WTC11 (cell line): ENCODE measurements at places on chromosomes 1 and 21. TPM values are rescaled to one million over a fixed set of nuclear protein-coding genes. Genes with fewer than 3 reads are reported as not detected.

HFM1 gene
- total RNA-seq: 1.7 to 3.8 TPM (median 3.4 TPM) in 3 replicates

NOS1AP gene
- 10.0 to 14.7 TPM (median 10.2 TPM) in 3 replicates for total RNA-seq

LRRC39 gene
- 0.25 to 0.46 TPM (median 0.27 TPM) in 3 replicates for total RNA-seq

APOBEC4 gene
- not detected in 3 replicates for total RNA-seq

CORT gene
- 0.48 to 0.66 TPM (median 0.48 TPM) in 3 replicates for total RNA-seq

BSND gene
- total RNA-seq: 0.30 to 0.42 TPM (median 0.37 TPM) in 3 replicates

RPE65 gene
- total RNA-seq: not detected in 3 replicates

SLC44A3 gene
- total RNA-seq: 4.7 to 7.2 TPM (median 6.9 TPM) in 3 replicates

NTNG1 gene
- 0.98 to 2.3 TPM (median 1.2 TPM) in 3 replicates for total RNA-seq

CCDC185 gene
- total RNA-seq: not detected in 3 replicates

OR6K3 gene
- not detected in 3 replicates for total RNA-seq

ANKRD45 gene
- total RNA-seq: 1.1 to 2.2 TPM (median 1.3 TPM) in 3 replicates

CZIB gene
- total RNA-seq: 41.6 to 48.6 TPM (median 47.6 TPM) in 3 replicates

PDE4B gene
- total RNA-seq: 4.4 to 8.0 TPM (median 4.5 TPM) in 3 replicates

OR2T29 gene
- total RNA-seq: not detected in 3 replicates

IL19 gene
- not detected in 3 replicates for total RNA-seq

CALML6 gene
- 0.87 to 2.1 TPM (median 1.9 TPM) in 3 replicates for total RNA-seq

LUZP1 gene
- total RNA-seq: 42.0 to 43.4 TPM (median 42.7 TPM) in 3 replicates

ARPC5 gene
- total RNA-seq: 51.7 to 60.9 TPM (median 56.8 TPM) in 3 replicates

RXFP4 gene
- total RNA-seq: not detected in 3 replicates

DISP3 gene
- 5.9 to 6.1 TPM (median 6.0 TPM) in 3 replicates for total RNA-seq

SH2D1B gene
- total RNA-seq: not detected in 3 replicates

IGSF5 gene
- total RNA-seq: 3.3 to 3.6 TPM (median 3.5 TPM) in 3 replicates

CBS gene
- total RNA-seq: 582 to 844 TPM (median 591 TPM) in 3 replicates

EDARADD gene
- total RNA-seq: 4.5 to 5.0 TPM (median 4.6 TPM) in 3 replicates

KIAA0319L gene
- total RNA-seq: 66.3 to 71.7 TPM (median 70.0 TPM) in 3 replicates

ST6GALNAC5 gene
- total RNA-seq: 8.8 to 10.1 TPM (median 9.6 TPM) in 3 replicates

LCE1A gene
- total RNA-seq: not detected in 3 replicates

ILDR2 gene
- 0.89 to 1.8 TPM (median 1.6 TPM) in 3 replicates for total RNA-seq

KLHDC9 gene
- total RNA-seq: 5.8 to 8.7 TPM (median 8.7 TPM) in 3 replicates

FOXO6 gene
- 5.4 to 7.4 TPM (median 7.0 TPM) in 3 replicates for total RNA-seq

CFAP410 gene
- 14.0 to 19.3 TPM (median 15.8 TPM) in 3 replicates for total RNA-seq

EIF4G3 gene
- total RNA-seq: 76.7 to 78.8 TPM (median 77.7 TPM) in 3 replicates

LCE1B gene
- total RNA-seq: not detected in 3 replicates

ASAP3 gene
- total RNA-seq: 64.5 to 71.2 TPM (median 70.3 TPM) in 3 replicates

UBL4B gene
- 0.11 TPM in 1 of 3 replicates, not detected in the others for total RNA-seq

SLC1A7 gene
- total RNA-seq: 0.07 to 0.14 TPM in 2 of 3 replicates, not detected in the other

OR2L5 gene
- not detected in 3 replicates for total RNA-seq

F13B gene
- total RNA-seq: not detected in 3 replicates

EFNA1 gene
- 6.0 to 7.3 TPM (median 6.5 TPM) in 3 replicates for total RNA-seq

FCRL2 gene
- not detected in 3 replicates for total RNA-seq

RAB42 gene
- 8.9 to 12.6 TPM (median 10.1 TPM) in 3 replicates for total RNA-seq

GSTM5 gene
- 0.09 to 0.16 TPM (median 0.11 TPM) in 3 replicates for total RNA-seq

SLC9C2 gene
- total RNA-seq: not detected in 3 replicates

LRRIQ3 gene
- total RNA-seq: 0.21 to 1.1 TPM (median 0.46 TPM) in 3 replicates

KMO gene
- not detected in 3 replicates for total RNA-seq

MORN1 gene
- total RNA-seq: 14.5 to 19.7 TPM (median 18.5 TPM) in 3 replicates

TRIM45 gene
- 11.8 to 17.7 TPM (median 15.7 TPM) in 3 replicates for total RNA-seq

TFF2 gene
- 0.33 TPM in 1 of 3 replicates, not detected in the others for total RNA-seq

ALPL gene
- 140 to 148 TPM (median 148 TPM) in 3 replicates for total RNA-seq

PEAR1 gene
- total RNA-seq: 0.89 to 1.6 TPM (median 1.0 TPM) in 3 replicates

OR14K1 gene
- total RNA-seq: not detected in 3 replicates
